NCI-H446 (cell line): ENCODE measurements at places on chromosomes 2 and 18.

- DNase-seq: no peak
Observed at GRCh38 chr2:43054367-43054766, 172.0 kb downstream of the ZFP36L2 start.

- no peak for DNase-seq
Observed at GRCh38 chr2:138122891-138123290, 158.6 kb downstream of the HNMT start.

- no peak for DNase-seq
Observed at GRCh38 chr2:100200985-100201384, 58.6 kb upstream of the AFF3 start.

DNA sequence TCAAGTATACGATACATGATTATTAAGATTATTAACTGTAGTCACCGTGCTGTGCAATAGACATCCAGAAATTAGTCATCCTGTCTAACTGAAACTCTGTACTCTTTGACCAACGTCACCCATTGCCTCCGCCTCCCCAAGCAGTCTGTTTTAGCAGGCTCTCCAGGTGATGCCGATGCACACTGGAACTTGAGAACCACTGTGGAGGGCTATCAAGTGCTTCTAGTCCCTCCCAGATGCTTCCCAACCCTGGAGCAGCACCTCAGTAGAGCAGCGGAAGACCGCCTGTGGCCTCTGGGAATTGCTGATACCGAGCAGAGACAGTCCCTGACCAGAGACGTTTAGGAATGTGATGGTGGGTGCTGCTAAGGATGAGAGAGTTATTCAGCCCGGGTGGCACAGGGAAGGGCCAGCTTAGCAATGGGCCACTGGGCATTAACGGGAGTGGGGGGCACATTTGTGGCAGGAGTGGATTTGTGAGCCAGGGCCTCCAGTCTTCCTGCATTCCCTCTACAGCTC, 50.7 kb downstream of the LIPG start:
- no peak for DNase-seq

DNA sequence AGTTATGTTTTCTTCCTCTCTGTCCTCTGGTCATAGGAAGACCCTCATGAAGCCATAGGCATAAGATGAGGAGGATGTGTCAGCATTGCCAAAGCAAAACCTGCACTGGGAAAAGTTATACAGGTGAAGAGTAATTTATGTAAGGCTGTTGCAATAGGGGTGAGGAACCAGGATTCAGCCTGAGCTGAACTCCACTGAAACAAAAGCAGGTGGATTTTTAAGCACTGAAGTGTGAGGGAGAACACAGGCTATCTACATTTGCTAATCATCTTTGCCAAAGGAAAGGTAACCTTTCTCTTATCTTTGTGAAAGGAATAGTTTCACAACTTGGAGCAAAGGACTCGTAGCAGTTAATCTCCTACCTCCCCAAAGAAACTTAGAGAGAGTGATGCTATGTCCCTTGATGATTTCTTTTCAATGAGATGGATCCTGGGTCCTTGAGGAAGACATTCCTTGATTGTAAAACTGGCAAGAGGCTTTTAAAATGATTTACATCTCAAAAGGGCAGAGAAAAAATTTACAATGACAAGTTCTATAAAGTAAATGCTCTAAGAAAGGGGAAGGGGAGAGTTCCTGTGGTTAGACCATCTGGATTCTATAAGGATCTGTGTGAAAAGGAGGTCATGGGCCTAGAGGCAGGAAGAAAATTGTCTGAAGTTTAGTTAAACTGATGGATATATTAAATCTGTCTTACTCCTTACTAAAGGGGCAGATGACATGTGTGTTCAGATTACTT, 385.4 kb upstream of the CDH7 start:
- DNase-seq: no peak

- DNase-seq: no peak
Observed at GRCh38 chr2:198327526-198327925, 523.1 kb downstream of the PLCL1 start.

- no peak for DNase-seq
Observed at GRCh38 chr2:99877963-99878362, 264.4 kb downstream of the AFF3 start.

DNA sequence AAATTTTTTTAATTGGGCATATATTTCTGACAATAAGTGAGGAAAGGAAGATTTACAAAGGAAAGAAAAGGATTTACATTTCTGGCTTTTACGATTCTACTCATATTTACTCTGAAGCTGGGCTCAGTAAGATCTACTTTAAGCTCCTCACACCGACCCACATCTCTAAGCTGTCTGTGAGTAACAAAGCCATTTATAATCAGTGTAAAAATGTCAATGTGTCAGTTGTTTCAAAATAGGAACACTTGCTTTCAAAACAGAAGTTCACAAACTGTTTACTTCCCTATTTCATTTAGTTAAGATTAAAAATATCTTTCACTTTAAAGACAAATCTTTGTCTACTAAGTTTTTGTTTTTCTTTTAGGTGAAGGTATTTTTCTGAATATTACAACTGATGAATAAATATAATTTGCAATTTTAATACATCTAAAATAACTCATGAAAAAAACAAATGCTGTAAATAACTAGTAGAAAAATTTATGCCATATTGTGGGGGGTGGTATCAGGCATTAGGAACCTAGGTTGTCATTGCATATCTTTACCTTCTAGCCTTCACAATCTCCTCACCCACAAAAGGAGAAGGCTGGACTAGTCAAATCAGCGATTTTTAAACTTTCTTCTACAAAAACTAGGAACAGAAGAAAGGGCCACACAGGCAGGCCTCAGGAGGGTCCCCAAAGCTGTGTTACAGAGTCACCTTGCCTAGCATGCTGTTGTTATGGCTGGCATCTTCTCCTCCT, 64.5 kb downstream of the TMEM131 start:
- no peak for DNase-seq

DNA sequence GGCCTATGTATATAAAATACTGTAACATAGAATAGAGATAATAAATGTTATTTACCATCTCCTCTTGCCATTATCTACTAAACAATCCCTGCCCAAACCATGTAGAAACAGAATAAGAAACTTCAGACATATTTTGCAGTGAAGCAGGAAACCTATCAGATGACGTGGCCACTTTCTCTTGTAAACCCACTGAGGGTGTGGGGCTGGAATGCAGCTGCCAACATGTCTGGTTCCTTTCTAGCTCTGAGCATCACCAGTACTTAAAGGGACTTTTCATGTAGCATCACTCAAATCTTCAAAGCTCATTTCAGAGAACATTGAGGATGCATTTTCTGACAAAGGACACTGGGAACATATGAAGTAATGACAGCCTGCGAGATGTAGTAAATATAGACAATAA, 251.8 kb downstream of the LPIN1 start:
- no peak for DNase-seq

DNA sequence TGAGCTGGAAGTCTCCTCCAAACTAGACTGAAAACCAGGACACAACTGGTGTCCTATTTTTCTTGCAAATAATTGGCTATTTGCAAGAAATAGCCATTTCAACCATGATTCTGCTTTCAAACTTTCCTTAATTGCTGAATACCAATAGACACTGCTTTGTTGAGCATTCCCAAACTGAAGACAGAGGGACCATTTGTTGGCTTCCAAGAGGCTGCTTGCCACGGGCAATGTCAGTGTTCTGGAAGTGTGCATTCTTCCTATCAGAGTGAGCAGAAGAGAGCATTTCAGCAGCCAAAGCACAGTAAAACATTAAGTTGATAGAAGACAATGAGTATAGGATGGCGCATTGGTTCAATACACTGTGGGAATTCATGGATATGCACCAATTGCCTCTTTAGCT, 360.5 kb upstream of the RGPD4 start:
- no peak for DNase-seq

DNA sequence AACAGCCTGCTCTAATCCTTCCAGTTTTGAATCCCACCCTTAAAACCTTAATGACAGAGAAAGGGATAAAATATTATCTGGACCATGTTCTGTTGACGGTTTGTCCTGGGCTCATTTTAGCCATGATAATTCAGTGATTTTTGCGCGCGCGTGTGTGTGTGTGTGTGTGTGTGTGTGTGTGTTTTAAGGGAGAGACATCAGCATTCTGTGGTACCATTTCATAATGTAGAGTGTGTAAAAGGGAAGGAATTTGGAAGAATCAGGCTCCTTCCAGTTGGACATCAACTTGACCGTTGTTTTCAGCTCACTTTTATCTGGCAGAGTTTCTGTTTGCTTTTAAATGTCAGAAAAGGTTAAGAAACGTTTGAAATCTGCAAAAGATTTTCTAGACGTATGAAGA, 535.5 kb downstream of the TNS1 start:
- no peak for DNase-seq

DNA sequence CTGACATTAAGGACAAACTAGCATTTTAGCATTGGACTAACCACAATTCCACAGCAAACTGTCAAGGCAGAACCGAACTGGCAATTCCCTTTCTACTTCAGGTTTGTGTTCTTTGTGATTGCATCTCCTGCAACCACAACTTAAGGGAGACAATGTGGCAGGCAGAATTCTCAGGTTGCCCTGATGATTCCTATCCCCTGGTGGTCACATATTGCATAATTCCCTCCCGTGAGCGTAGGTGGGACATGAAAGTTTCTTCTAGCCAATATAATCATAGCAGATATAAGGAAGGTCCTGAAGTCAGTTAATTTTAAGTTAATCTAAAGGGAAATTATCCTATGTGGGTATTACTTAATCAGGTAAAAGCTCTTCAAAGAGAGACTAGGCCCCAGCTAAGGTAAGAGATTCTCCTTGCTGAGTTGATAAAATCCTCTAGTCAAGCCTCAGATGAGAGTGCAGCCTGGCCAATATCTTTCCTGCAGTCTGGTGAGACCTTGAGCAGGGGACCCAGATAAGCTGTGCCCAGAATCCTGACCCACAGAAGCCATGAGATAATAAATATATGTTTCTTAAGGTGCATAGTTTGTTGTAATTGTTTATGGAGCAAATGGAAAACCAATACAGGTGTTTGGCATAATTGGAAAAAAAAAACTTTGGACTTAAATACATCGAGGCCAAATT, 45.9 kb upstream of the TNP1 start:
- DNase-seq: no peak

DNA sequence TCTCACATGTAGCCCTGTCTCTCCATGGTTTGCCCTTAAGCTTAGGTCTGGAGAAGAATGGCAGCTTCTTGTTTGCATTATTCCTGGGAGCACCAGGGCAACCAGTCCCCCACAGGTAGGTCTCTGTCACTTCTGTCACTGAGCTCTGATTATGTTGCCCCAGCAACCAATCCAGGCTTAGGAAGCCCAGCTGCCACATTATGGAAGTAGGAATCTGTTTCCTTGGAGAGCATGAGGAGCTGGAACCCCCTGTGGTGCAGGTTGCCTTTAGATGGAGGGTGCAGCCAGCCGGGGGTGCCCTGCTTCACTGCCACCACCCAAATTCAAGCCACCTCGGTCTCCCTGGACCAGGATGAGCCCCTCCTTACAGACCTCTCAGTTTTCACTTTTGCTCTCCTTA, 4.8 kb downstream of the RESP18 start:
- no peak for DNase-seq

DNA sequence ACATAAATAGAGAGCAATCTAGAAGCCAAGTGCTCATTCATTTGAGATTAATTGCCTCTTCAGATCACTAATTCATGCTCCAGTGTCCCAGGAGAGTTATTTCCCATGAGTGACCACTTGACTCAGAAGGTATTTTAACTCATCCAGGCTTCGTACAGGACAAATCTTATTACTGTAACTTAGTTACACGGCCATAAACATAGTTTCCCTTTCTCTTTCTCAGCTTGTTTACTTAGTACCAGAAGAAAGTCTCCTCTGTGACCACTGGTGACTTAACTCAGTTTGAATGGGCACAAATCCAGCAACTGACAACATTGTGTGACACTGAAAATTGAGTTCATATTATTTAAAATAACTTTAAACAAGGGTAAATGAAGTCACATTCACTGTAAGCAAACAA, 25.3 kb downstream of the MMADHC start:
- no peak for DNase-seq

DNA sequence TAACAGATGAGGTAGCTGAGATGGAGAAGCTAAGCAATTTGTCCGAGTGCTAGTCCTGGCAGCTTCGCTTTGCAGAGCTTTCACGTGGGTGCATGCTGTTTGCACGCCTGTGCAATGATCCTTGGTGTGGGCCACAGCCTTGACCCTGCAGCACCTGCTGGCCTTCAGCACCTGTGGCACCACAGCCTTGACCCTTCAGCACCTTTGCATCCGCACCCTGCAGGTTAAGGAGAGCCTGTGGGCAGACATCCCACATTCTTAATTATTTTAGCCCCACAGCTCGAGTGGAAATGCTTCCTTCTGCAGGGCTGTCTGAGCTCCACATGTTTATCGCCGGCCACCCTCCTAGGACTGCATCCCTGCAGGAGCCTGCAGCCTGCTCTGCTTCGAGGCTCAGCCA, 19.3 kb downstream of the NCK2 start:
- DNase-seq: no peak

DNA sequence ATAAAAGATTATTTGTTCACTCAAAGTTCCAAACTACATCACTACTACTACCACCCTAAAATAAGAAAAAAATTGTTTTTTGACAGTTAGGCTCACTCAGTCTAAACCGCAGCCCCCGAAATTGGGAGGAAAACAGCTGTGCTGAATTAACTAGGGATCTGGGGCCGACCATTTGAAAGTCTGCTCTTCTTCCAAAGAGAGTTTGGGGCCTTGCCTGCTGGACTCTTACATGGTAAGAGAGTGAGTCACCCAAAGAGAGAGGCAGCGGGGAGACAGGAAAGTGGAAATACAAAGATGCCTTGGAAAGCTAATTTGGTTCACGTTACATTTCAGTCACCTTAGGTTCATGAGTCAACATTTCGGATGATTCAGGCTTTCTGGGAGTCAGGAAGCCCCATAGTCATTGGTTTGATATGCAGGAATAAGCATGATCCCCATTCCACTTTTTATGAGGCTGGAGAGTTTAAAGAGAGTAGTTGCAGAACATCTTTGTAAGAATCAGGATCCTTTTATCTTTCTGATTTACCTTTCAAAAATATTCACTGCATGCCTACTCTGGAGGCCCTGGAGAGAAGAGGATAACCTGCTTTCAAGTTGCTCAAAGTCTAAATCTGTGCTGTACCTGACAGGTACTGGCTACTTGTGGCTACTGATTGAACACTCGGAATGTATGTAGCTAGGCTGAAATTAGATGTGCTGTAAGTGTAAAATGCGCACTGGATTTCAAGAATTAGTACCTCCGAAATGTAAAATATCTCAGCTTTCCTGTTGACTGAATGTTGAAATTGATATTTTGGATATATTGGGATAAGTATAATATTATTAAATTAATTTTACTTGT, 995 bp upstream of the RTN4 start:
- DNase-seq: peak; percentile 51

GRCh38 chr2:101699755-101700461, 2.4 kb downstream of the MAP4K4 start:
- DNase-seq: no peak

GRCh38 chr2:224401641-224402342, at the start of gene FAM124B:
Gene FAM124B, minus strand, starts transcription at chr2:224402107. Its CDS starts 339 bp downstream, at chr2:224401768.
- peak; percentile 80 for DNase-seq

DNA sequence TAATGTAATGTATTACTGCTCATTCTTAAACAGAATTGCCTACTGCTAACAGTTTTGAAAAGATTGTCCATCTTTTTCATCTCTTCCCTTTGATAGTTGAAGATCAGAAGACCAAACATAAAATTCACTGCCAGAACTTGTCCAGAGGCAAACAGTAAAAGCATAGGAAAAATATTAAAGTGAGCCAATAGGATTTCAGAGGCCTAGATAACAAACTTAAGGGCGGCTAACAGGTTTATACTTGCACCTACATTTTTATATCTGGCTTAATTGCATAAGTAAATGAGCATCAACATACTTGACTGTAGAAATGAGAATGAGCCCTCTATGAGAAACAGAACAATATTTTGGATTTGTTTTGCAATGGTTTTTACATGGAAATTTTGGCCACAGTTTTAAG, 30.3 kb downstream of the ZC3H15 start:
- no peak for DNase-seq
